ENCODE measurements at places on chromosomes 11 and 22. TPM values are rescaled to one million over a fixed set of nuclear protein-coding genes. Genes with fewer than 3 reads are reported as not detected.

The PATE4 gene
- not detected for total RNA-seq

The ZNF215 gene
- 1.5 TPM for total RNA-seq

The CD3D gene
- 1.2 TPM for total RNA-seq

The CCDC116 gene
- total RNA-seq: 0.23 TPM

The MISFA gene
- total RNA-seq: 2.1 TPM

The OR2D2 gene
- not detected for total RNA-seq

The TH gene
- total RNA-seq: 0.67 TPM

The ZNF70 gene
- total RNA-seq: 7.7 TPM

The DERL3 gene
- total RNA-seq: 0.83 TPM

The GPHA2 gene
- not detected for total RNA-seq

The UCP2 gene
- total RNA-seq: 38.7 TPM

The PRAME gene
- total RNA-seq: not detected

The OR5L1 gene
- not detected for total RNA-seq

The RASSF10 gene
- total RNA-seq: 0.19 TPM

The CCDC73 gene
- total RNA-seq: not detected

The XNDC1N gene
- total RNA-seq: 4.0 TPM

The GVQW3 gene
- 1.2 TPM for total RNA-seq

The PGA4 gene
- 1.1 TPM for total RNA-seq

The CRYBB3 gene
- total RNA-seq: not detected

Measured in posterior vena cava (tissue), 2 donors.